ENCODE measurements at places on chromosomes 2 and 18.

DNA sequence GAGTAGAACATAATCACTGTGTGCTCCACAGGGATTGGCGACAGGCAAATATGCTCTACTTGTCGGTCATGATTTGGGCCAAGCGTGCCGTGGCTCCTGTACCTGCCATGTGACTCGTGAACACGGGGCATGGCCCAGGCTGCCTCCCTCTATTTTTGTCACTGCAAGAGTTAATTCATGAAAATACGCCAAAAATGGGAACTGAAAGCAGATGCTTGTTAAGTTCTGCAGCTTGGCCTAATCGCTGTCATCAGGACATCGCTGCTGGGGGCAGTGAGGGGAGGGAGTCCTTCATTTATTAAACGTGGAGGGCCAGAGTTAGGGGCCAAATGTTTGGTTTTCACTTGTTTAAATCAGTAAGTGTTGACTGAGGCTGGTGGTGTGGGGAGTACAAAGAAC lies 177.8 kb downstream of the BCL2 start:
- H3K36me3 ChIP-seq: no peaks in the 10 kb centered on the region
- H3K27ac ChIP-seq: no peak overlapping the region
- H3K4me3 ChIP-seq: no peak overlapping the region

- H3K36me3 ChIP-seq: no peaks in the 10 kb centered on the region
- no peak overlapping the region for H3K27ac ChIP-seq
- no peak for DNase-seq
These were observed 35.6 kb upstream of the NDUFV2 start for GRCh38 chr18:9066817-9067306.

- no peak overlapping the region for H3K27ac ChIP-seq
- H3K36me3 ChIP-seq: no peaks in the 10 kb centered on the region
- H3K27me3 ChIP-seq: no peaks in the 10 kb centered on the region
- H3K4me3 ChIP-seq: no peak overlapping the region
- no peak for DNase-seq
- H3K4me1 ChIP-seq: no peaks in the 10 kb centered on the region
These were observed 1387.2 kb downstream of the SUCLG1 start for GRCh38 chr2:83071914-83072313.

- H3K27ac ChIP-seq: no peak overlapping the region
- no peaks in the 10 kb centered on the region for H3K4me1 ChIP-seq
- H3K36me3 ChIP-seq: no peaks in the 10 kb centered on the region
- no peak for DNase-seq
- H3K4me3 ChIP-seq: no peak overlapping the region
- H3K27me3 ChIP-seq: no peaks in the 10 kb centered on the region
These were observed 10.8 kb upstream of the SDC1 start for GRCh38 chr2:20235655-20236305.
